ENCODE measurements at places on chromosomes 3 and 15.
A peak's percentile ranks its signal among the peaks of the same experiment; 100 is the strongest.

DNA sequence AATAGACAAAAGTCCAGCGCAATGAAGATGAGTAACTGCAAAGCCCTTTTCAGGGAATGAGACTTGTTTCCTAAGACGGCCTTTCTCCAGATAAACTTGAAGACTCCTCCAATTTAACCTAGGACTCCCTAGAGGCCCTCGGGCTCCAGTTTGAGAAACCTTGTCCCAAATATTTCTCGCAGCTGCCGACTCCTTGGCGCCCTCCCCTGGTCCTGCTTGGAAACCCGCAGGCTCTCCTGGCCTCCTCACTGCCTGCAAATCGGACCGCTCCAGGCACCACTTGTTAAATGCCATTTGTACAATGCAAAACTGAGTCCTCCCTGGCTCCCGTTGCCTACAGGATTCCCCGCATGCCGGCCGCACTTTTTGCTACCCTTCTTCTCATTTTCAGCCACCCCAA is 36.8 kb downstream of the MUC4 start:
- DNase-seq, result peak; percentile 46

DNA sequence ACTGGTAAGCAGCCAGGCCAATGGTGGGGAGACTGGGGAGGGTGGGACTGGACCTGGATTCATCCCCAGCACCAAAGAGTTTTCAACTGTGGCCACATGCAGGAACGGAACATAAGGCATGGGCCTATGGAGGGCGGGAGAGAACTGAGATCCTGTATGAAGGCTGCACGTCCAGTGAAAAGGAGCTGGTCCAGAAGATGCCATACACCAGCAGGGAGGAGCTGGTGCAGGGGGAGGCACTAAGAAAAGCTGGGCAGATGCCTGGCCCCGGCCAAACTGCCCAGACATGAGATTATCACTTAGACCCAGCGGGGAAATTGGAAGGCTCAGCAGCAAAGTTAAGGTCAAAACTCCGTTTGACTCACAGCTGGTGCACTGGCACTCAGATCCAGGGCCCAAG is 58.1 kb upstream of the MCF2L2 start:
- no peak for DNase-seq

- DNase-seq, result no peak
These were observed 238.2 kb upstream of the HES1 start for GRCh38 chr3:193897731-193898180.

DNA sequence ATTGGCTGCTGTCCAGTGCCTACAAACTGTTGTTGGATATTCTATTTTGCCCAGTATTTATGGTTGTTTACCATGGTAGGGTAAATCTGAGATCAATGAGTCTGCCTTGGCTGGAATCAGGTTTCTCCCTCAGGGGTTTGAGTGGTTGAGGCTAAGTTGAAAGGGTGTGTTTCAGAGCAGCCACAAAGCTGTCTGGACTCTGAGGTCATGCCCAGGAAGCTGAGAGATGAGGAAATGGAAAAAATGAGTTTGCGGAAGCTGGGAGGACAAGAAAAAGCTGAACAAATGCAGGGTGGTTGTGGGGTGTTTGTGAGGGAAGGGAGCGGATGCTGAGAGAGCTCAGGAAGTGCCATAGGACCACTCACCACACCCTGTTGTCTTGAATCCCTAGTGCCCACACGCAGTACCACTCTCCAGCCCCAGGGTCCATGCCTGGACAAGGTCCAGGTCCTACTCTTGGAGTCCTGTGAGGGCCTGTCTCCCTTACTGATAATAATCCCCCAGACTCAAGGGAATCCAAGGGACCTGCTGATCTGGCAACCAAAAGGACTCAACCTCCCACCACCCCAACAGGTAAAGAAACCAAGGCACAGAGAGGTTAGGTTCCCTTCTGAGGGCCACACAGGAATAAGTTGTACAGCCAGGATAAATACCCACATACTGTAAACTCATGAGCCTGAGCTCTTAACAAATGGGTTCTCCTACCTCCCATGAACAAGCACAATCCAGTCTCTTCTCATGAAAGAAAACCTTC is 81.6 kb downstream of the PPCDC start:
- no peak for DNase-seq

DNA sequence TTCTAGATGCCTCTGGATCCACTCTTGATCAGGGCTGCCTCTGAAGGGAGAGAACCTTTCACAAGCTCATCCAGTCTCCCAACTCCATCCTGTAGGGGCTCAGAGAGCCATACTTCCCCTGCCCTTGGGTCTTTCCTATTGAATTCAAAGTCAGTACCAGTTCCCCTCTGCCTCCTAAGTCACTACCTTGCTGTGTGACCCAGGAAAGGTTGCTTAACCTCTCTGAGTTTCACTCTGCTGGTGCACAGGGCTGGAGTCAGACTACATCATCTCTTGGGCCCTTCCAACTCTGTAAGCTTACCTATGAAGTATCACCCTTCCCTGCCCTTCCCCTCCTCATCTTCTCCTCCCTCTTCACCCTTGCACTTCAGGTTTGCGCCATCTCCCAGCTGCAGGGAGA is 117.9 kb downstream of the MEGF11 start:
- DNase-seq, result no peak

- DNase-seq, result no peak
These were observed 1.6 kb downstream of the GABPB1 start for GRCh38 chr15:50353251-50353974.

- no peak for DNase-seq
These were observed 244.7 kb upstream of the LYSMD4 start for GRCh38 chr15:99977929-99978328.

- DNase-seq, result no peak
These were observed 62.2 kb downstream of the ATP10A start for GRCh38 chr15:25800761-25801515.

GRCh38 chr3:73056014-73056844 is 5.2 kb upstream of the EBLN2 start:
- no peak for DNase-seq

GRCh38 chr15:82186719-82187406 is 75.7 kb downstream of the EFL1 start:
- DNase-seq, result no peak

DNA sequence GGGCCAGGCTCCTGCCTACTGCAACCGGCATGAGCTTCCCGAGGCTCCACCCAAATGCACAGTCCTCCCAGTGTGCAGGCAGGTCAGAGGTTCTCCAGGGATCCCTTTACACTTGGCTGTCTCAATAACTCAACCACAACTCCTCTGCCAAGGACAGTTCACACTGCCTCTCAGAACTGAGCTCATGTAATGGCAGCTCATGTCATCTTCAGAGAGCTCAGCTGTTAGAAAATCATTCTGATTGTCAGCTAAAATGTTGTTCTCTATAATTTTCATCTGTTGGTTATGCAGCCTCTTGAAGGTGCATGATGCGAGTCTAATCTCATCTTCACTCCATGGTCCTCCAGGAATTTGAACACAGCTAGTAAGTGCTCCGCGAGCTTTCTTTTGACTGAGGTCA is 76.7 kb downstream of the SST start:
- no peak for DNase-seq

DNA sequence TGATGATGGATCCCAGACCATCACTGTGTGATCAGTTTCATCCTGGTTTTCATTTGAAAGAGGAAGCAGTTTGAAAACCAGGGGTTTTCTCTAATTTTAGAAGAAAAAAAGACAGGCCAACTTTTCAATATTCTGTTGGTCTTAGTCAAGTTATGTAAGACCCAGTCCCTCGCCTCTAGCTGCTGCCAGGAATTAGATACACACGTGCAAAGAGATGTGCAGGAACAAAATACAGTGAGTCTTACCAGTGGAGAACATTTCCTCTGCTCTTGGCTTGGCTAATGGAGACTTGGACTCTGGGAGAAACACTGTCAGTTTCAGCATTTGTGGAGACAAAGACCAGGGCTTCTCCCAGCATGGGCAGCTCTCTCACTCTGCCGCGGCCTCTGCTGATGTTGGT is 214.9 kb upstream of the C2CD4B start:
- DNase-seq, result no peak
